ENCODE measurements at places on chromosomes 13 and 19.

- no peaks in the 10 kb centered on the region for H3K36me3 ChIP-seq
- no peaks in the 10 kb centered on the region for H3K27me3 ChIP-seq
- no peak overlapping the region for H3K4me3 ChIP-seq
- no peak overlapping the region for H3K27ac ChIP-seq
- no peak for DNase-seq
These were observed 1279.8 kb upstream of the PCDH9 start for GRCh38 chr13:68509734-68510621.

GRCh38 chr13:93818345-93818744 is 591.7 kb downstream of the GPC6 start:
- H3K27ac ChIP-seq: no peak overlapping the region
- H3K36me3 ChIP-seq: no peaks in the 10 kb centered on the region
- H3K27me3 ChIP-seq: no peaks in the 10 kb centered on the region
- H3K4me3 ChIP-seq: no peak overlapping the region
- DNase-seq: no peak

DNA sequence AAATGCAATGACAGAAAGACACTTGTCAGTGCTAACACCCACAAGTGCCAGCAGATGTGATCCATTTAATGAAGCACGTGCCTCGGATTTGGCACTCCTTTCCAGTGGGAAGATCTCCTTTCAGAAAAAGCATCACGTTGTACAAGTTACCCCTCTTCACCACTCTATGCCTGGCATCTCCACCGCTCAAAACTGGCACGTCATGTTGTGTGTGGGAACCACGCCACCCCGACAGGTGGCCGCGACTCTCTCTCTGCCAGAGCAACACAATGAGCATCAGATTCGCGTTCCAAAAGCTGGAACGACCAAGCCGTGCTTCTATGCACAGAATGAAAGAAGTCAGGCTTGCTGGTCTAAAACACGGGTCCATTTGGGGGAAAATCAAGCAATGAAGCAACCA is 24.3 kb downstream of the TMTC4 start:
- H3K4me1 ChIP-seq: no peaks in the 10 kb centered on the region
- DNase-seq: no peak
- no peaks in the 10 kb centered on the region for H3K27me3 ChIP-seq
- H3K36me3 ChIP-seq: peaks cover 6% of the 10 kb centered on the region
- H3K4me3 ChIP-seq: no peak overlapping the region

DNA sequence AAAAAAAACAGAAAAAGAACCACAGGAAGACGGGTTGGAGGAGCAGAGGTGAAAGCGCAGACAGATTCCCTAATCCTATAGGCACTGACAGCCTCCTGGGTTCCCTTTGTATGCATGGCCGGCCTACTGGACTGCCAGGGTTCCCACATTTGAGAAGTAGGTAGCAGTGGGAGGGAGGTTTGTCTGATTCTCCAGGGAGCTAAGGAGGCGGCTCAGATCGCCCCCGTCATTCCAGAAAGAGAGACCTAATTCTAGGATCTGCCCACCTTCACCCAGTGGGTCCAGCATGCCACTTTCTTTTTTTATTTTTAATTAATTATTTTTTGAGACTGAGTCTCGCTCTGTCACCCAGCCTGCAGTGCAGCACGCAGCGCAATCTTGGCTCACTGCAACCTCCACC is 9.7 kb upstream of the CCL25 start:
- no peak for DNase-seq
- H3K27ac ChIP-seq: no peak overlapping the region
- H3K4me1 ChIP-seq: no peaks in the 10 kb centered on the region
- H3K36me3 ChIP-seq: no peaks in the 10 kb centered on the region
- H3K4me3 ChIP-seq: no peak overlapping the region
- no peaks in the 10 kb centered on the region for H3K27me3 ChIP-seq

DNA sequence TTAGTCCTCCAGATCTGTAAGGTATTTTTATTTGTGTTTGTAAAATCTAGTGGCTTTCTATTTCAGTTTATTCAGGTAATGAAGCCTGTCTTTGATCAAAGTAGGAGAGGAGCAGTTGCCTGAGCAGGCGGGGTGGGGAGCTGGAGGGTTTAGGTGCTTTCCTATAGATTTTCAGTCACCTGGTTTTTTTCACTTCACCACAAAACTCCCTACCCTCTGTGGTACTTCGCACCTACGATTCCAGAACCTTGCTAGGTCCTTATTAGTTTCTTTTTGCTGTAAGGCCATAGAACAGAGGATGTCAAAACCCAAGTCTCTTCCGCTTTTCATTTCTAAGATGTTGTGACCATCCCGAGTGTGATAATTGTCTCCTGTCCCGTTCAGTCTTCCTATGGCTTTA is 26.6 kb downstream of the SLAIN1 start:
- no peak for DNase-seq
- H3K27me3 ChIP-seq: no peaks in the 10 kb centered on the region
- no peak overlapping the region for H3K27ac ChIP-seq
- H3K36me3 ChIP-seq: no peaks in the 10 kb centered on the region

GRCh38 chr13:35225159-35225558 is 251.3 kb downstream of the MAB21L1 start:
- H3K27me3 ChIP-seq: no peaks in the 10 kb centered on the region
- H3K36me3 ChIP-seq: no peaks in the 10 kb centered on the region
- no peak for DNase-seq
- no peak overlapping the region for H3K27ac ChIP-seq
- H3K4me1 ChIP-seq: no peaks in the 10 kb centered on the region

- no peak overlapping the region for H3K4me3 ChIP-seq
- H3K27me3 ChIP-seq: no peaks in the 10 kb centered on the region
- H3K36me3 ChIP-seq: no peaks in the 10 kb centered on the region
- H3K4me1 ChIP-seq: no peaks in the 10 kb centered on the region
- H3K27ac ChIP-seq: no peak overlapping the region
- DNase-seq: no peak
These were observed 84.8 kb downstream of the PCDH17 start for GRCh38 chr13:57716295-57716694.

- no peaks in the 10 kb centered on the region for H3K36me3 ChIP-seq
- no peak for DNase-seq
- no peak overlapping the region for H3K4me3 ChIP-seq
- H3K4me1 ChIP-seq: no peaks in the 10 kb centered on the region
- H3K27ac ChIP-seq: no peak overlapping the region
- no peaks in the 10 kb centered on the region for H3K27me3 ChIP-seq
These were observed 817.2 kb downstream of the SLITRK1 start for GRCh38 chr13:83065108-83065507.

- no peaks in the 10 kb centered on the region for H3K4me1 ChIP-seq
- H3K4me3 ChIP-seq: no peak overlapping the region
- no peaks in the 10 kb centered on the region for H3K27me3 ChIP-seq
- peaks cover 94% of the 10 kb centered on the region for H3K36me3 ChIP-seq
These were observed 23.7 kb downstream of the TPP2 start for GRCh38 chr13:102620516-102620915.

Data from lower lobe of right lung (tissue), 2 donors.